ENCODE measurements at places on chromosomes 6 and 20.
A peak's percentile ranks its signal among the peaks of the same experiment; 100 is the strongest.

DNA sequence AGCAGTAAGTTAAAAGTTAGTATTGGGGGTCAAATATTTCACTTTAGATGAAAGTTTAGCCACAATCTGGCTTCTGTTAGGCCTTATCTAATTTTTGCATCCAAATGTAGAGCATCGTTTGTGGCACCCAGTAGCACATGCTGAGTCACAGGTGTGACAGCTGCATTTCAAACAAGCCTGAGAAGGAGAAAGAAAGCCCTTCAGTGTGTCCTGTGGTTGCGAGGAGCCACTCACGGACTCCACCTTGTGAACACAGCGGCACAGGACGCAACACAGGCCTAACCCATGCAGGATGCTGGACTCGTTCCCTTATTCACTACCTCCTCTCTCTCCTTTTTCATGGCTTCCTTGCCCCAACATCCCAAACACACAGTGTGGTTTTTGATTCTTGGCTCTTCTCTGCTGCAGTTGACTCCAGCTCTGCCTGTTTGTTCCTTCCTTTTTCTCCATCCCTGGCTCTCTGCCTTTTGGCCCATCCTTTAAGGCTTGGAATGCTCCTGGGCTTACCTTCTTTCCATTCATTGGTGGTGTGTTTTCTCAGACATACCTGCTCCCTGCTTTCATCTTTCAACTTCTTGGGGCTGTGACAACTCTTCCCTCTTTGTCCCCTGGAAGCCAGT lies 124.2 kb downstream of the SLC16A10 start:
- DNase-seq = no peak

GRCh38 chr20:46304361-46304760 lies 3.9 kb downstream of the CDH22 start:
- no peak for DNase-seq

GRCh38 chr6:24646771-24647170 lies 780 bp upstream of the KIAA0319 start:
- DNase-seq = no peak

DNA sequence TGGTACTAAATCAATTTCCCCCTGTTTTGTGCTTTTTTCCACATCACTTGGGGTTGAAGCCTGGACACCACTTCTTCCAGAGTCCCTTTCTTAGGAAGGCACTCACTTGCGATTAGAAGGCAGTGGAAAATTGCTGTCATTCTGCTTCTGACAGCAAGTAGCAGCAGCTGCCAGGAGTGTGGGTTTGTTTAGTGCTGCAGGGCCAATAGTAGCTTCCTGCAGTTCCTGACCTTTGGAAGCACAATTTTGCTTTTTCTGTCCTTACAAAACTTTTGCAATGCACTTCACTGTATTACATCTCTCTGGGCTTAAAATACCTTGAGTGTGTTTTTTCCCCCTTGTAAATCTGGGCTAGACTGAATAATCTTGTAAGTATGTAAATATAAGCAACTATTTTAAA lies 12.5 kb upstream of the HLA-DRA start:
- DNase-seq = peak; percentile 3

- DNase-seq = no peak
These were observed 248.5 kb downstream of the HAO1 start for GRCh38 chr20:7691647-7692269.

DNA sequence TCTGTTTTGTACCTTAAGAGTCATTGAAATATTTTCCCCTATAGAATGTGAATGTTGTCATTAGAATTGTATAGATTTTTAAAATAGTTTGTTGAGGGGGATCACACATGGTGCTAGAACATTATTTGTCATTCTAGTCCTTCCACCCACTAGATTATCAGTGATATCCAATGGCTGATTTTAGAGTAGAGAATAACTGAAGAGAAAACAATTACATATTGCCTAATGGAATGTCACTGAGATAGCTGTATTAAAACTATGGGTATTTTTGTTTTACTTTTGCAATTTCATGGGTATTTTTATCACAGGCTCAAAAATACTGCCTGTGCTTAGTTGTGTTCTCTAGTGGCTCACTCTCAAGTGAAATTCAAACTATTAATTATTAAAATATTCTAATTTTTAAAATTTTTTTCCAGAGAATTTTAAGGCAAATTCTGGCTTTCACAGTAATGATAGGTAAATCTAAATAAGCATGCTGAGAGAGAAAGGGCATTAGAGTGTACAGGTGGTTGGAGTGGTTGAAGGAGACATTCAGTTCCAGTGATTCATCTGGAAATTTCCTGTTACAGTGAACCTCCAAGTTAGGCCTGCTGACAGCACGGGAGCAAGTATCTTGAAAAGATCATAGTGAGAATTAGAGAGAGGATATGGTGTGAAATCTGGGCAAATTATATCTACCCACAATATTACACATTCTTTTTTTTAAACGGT lies 399.6 kb downstream of the NKAIN2 start:
- no peak for DNase-seq

Data from fibroblast of upper back skin (primary cell).